Karpas-422 (cell line): ENCODE measurements at places on chromosomes 4 and X.

GRCh38 chrX:103236296-103236695 is 18.7 kb downstream of the TCEAL8 start:
- DNase-seq, result no peak

- DNase-seq, result no peak
These were observed 15.8 kb upstream of the SLC25A4 start for GRCh38 chr4:185127021-185127925.

DNA sequence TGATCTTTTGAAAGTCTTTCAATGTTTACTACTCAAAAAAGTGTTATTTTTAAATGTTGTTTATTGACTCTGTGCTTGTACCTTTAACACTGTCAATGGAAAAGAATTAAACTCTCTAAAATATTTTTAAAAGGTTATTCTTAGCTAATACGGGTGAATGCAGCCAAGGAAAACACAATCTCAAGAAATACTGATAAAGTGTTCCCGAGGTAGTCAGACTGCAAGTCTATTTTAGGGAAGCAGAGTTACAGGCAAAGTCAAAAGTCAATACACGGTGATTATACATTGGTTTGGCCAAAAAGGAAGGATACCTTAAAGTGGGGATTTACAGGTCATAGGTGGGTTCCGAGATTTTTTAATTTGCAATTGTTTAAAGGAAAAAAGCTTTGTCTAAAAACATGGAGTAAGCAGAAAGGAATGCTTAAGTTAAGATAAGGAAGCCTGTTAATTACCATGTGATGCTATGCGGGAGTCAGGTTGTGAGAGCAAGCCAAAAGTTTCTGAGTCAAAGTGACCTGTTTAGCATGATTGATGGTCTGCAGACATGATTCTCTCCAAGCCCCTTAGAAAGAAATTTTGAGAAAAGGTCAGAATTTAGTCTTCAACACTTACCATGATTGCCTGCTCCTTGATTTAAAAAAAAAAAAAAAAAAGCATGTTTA is 288.4 kb downstream of the KLHL4 start:
- no peak for DNase-seq

DNA sequence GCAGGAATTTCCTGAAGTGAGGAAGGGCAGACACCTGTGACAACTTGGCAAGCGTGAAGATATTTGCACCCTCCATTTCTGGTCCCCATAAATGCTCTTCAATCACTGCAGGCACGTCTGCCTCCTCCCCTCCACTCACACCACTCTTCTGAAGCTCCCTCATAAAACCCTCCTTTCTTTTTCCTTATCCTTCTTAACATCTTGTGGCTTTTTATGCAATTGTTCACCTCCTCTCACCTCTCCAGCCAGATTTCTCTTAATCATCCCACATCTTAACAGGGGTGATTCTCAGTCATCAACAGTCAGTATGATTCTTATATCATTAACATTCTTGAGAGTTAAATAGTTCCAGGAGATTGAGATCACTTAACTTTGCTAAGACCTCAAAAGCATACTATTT is 277.4 kb downstream of the SPRY1 start:
- DNase-seq, result no peak

DNA sequence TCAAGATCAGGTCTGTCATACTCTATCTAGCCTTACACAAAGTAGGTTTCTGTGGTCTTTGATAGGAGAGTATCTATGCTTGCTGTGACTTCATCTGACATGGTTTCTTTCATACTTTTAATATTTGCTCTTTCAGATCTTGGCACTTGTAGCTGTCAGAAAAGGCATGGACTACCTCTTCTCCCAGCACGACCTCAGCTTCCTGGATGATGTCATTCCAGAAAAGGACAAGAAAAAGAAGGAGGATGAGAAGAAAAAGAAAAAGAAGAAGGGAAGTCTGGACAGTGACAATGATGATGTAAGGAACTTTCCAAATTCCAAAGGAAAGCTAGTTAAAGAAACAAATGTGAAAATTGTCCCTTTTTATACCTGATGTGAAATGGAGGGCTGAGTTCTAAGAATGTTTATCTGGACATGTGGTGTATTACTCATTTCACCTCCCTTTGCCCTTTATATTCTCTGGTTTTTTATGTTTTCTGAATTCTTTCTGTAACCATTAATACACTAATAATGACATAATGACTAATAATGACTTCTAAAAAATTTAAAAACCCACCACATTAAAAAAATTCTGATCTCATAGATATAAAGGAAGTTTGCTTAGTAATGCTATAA is 221.2 kb downstream of the SLC4A4 start:
- DNase-seq, result no peak

GRCh38 chr4:70187216-70187615 is 8.3 kb upstream of the ODAM start:
- DNase-seq, result no peak

- DNase-seq, result no peak
These were observed 1544.0 kb downstream of the TECRL start for GRCh38 chr4:62865261-62865660.

- no peak for DNase-seq
These were observed 16.1 kb downstream of the TNIP3 start for GRCh38 chr4:121148000-121148399.

GRCh38 chrX:110172215-110172614 is 145.7 kb downstream of the AMMECR1 start:
- DNase-seq, result peak; percentile 53

DNA sequence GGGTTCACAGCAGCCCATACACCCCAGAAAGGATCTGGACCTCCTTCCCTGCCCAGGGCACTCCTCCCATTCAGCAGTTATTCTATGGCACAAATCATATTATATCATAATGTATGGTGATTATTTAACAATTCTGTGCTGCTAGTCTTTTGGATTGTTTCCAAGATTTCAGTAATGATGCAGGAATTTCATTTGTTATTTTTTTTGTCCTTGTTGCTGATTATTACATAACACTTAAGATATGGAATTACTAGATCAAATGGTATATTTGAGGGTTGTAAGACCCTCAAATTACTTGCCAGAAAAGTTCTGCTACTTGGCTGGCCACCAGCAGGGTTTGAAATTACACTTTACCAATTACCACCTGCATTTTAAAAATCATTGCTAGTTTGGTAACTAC is 36.4 kb downstream of the QDPR start:
- DNase-seq, result no peak

- peak; percentile 58 for DNase-seq
These were observed 120.3 kb upstream of the AFF2 start for GRCh38 chrX:148380107-148380506.

GRCh38 chrX:12865359-12865758 is 1.5 kb upstream of the TLR7 start:
- DNase-seq, result no peak

GRCh38 chrX:74535086-74535407 is 79.4 kb downstream of the RLIM start:
- no peak for DNase-seq

- no peak for DNase-seq
These were observed 938 bp downstream of the GPR34 start for GRCh38 chrX:41689711-41690110.

- no peak for DNase-seq
These were observed 124.4 kb downstream of the CPE start for GRCh38 chr4:165502916-165503907.

GRCh38 chr4:187615972-187616371 is 379.6 kb upstream of the ZFP42 start:
- no peak for DNase-seq

DNA sequence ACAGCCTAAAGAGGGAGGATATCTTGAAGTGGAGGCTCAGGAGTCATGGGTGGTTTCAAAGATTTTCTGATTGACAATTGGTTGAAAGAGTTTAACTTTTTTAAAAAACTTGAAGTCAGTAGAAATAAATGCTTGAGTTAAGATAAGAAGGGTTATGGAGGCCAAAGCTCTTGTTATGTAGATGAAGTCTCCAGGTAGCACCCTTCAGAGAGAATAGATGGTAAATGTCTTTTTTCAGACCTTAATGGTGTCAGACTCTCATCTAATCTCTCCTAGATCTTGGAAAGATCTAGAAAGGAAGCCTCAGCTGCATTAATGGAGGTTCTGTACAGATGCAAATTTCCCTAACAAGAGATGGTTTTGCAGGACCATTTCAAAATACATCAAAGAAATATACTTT is 6.8 kb upstream of the CHIC1 start:
- DNase-seq, result no peak

GRCh38 chr4:32824336-32824735 is 2104.2 kb downstream of the PCDH7 start:
- DNase-seq, result no peak

DNA sequence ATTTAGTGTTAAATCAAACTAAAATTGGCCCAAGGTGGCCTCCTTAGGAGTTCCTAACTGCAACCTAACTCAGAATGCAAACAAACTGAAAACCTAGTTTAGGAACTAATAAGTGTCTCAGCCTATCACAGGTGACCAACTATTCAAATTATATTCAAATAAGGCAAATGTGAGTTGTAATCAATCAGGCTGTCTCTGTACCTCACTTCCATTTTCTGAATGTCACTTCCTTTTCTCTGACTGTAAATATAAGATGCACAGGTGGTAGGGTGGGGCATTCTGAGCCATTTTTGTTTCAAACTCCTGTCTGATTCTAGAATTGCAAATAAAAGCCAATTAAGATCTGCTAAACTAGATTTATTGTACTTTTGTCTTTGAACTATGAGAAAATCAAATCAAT is 401.5 kb downstream of the PPP3CA start:
- no peak for DNase-seq

DNA sequence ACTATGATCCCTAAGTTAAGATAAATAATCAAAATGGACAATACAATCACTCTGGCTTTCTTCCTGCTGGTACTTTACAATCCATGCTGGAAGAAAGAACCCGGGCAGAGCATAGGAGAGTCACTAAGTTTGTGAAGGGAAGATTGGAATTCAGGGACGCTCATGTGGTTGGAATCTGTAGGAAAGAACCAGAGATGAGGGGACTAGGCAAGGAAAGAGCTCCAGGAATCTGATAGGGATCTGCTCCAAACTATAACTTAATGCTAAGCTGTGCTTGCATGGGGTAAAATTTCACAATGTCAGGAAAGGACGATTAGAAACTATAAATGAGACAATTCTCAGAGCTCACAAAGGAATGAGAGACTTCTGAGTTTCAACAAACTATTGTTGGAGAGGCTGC is 167.5 kb downstream of the ADGRA3 start:
- DNase-seq, result no peak

DNA sequence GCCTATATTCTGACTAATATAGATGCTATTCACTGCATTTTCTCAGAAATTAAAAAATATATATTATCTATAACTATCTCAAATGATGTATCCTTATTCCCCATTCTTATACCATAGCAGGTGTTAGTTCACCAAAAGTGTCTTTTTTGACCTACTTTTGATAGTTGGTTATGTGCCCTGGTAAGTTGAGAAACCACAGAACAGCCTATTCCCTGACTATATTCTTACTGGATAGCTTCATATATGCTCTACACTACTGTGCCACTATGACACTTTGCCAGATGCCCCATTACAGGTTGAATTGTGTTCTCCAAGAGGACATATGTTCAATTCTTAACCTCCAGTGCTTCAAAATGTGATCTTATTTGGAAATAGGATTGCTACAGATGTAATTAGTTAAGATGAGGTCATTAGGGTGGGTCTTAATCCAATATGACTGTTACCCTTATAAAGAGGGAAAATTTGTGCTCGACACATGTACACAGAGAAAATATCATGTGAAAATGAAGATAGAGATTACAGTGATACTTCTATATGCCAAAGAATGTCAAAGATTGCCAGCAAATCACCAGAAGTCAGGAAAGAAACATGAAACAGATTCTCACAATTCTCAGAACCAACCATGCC is 76.1 kb downstream of the LRBA start:
- no peak for DNase-seq

DNA sequence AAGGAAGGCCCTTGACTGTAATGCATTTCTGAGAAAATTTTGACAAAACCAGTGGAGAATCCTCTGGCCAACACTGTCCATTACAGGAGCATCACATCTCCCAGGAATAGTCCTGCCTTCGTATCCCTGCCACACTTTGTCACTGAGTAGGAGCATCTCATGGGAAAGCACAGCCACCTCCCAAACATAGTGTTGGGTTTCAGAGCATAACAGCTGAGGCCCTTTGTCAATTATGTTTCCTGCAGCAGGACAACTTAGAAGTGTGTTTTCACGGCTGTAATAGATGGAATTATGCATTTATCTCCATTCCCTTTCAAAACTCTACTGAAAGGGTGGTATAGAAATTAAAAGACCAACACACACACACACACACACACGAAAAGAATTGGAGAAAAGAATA is 91.1 kb upstream of the SMAD1 start:
- DNase-seq, result no peak

DNA sequence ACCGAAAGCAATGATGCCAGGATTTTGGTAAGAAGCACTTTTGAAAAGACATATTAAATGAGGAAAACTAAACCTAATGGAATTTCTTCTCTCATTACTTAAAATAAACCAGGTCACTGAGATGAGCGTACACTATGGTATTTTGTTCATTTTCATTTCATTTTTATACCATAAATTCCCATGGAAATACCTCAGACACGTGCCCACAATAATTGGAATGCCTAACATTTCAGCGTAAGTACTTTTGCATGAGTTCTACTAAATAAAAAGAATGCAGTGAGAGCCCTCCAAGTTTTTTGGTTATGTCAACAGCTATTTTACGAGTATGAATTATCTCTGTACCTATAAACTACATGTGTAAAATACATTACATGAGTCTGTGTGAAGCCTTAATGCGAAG is 3.2 kb downstream of the CAMK2D start:
- DNase-seq, result no peak

- DNase-seq, result no peak
These were observed 14.3 kb upstream of the AWAT1 start for GRCh38 chrX:70219938-70220764.

DNA sequence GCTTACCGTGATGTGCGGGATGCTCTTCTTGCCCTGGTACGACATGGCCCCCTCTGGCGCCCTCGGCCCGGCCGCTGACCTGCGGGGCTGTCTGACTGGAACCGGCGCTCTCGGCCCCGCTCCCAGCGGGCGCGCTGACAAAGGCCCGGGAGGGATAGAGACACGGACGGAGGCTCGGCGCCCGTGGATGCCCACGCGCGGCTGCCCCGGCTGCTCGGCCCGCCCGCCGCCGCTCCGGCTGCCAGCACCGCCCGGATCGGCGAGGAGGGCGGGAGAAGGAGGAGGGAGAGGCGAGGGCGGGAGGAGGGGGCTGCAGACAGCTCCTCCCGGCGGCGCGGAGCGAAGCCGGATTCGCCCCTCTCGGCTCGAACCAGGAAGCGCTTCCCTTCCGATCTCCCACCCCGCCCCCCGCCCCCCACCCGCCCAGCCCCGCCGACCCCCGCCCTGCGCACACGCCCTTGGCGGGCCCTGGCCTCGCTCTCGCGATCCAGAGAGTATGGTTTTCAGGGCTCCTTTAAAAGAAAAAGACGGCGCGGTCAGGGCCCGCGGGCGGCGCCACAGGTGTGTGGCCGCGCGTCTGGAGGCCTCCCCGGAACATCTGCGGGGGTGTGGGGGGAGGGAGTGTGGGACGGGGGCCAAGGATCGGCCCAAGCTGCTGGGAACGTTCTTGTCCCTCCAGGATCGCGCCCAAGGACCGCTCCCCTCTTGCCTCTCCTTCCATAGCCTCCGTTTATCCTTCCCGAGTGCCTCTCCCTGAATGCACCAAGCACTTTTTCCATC is 4.5 kb downstream of the CRMP1 start:
- no peak for DNase-seq

GRCh38 chrX:124211312-124211942 is 121.0 kb upstream of the TEX13D start:
- peak; percentile 77 for DNase-seq
